ENCODE measurements at places on chromosomes 2 and 18.

DNA sequence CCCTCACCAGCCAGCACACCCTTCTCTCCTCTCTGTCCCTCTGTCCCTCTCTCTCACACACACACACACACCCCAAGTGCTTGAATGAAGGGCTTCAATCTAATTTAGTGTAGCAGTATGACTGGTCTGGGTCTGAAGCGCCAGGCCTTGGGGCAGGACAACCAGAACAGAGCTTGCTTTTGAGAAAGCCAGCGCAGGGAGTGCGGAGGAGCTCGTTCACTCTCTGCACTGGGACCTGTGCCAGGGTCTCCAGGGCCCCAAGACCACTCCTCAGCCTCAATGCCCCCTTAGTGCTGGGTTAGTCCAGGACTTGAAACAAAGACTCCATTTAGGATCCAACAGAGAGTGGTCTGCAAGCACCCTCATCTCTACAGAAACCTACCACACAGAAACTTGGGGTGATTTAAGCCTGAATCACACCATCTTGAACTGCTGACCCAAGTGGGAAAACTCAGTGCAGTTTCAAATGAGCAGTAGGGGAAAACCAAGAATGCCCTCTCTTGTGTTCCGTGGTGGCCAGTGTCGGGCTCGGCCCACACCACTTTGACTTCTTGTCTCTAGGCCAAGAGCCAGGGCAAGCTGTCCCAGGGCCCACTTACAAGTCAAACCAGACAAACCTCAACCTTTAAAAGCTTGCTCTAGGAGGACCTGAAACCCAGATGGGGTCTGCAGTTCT lies 66.6 kb upstream of the WIPF1 start:
- DNase-seq, result no peak

DNA sequence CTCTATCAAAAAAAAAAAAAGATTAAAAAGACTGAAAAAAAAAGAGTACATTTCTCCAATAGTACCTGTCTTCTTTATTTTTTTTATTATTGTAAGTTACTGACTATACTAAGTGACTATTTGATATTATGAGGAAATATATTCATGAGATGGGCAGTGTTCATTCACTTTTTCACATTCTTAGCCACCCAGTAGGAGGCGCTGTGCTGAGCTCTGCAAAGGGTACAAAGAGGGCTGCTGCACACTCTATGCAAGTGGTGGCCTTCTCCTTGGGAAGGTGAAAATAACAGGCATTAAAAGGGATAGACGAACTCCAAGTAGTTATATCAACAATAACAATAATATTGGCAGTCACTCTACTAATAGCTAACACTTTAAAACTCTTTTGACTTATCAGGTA lies 1034.9 kb upstream of the FANCL start:
- DNase-seq, result no peak

DNA sequence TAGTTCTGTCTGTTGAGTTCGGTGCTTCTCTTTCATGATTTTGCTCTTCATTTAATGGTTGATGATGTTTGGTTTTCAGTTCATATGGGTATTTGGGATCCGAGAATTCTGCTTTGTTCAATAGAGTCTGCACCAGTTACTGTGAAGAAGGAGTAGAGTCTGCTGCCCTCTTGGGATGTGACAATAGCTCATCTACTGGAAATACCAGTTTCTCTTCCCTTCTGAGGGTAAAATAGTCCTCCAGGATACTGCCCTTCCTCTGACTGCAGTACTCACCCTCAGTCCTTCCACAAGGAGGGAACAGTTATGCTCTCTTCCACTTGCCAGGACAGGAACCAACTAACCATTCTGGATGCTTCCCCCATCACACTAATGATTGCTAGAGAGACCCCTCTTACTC lies 12.5 kb upstream of the TNFAIP6 start:
- no peak for DNase-seq

- DNase-seq, result no peak
Measured at GRCh38 chr18:8688816-8689215, 16.5 kb upstream of the MTCL1 start.

DNA sequence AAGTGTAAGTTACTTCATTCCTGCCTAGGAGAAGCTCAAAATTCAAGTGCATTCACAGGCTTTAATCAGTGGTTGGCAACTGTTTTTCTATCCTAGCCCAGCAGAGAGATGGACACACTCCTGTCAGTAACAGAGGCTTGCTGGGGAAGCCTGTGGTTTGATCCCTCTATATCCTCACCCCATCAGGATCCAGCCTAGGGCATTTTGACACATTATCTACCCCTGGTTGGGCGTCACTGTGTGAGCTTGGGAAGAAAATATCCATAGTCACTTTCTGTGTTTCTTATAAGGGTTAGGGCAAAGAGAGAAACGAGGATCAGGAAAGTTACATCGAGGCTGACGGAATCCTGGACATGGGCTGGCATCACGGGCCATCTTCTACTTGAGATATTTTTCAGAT lies 10.0 kb downstream of the NT5DC4 start:
- DNase-seq, result no peak

- no peak for DNase-seq
Measured at GRCh38 chr18:3615374-3615985, 165.5 kb downstream of the TGIF1 start.

- DNase-seq, result no peak
Measured at GRCh38 chr2:140892436-140892835, 1238.4 kb downstream of the LRP1B start.

DNA sequence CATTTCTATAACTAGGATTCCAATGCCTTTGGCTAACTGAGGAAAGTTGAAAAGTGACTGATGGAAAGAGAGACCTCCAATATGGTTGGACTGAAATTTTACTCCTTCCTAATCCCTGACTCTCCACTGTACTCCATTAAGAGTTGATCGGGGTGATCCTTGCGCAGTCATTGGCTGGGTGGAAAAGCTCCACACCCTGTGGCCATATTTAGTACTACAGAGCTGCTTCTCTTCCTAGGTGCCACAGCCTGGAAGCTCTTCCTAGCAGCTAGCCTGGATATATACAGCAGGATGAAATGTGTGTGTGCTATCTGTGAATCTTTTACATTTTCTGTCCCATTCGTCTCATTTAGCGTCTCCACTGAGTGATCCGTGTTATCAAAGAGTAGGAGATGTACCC lies 71.2 kb downstream of the MEP1B start:
- DNase-seq, result no peak

DNA sequence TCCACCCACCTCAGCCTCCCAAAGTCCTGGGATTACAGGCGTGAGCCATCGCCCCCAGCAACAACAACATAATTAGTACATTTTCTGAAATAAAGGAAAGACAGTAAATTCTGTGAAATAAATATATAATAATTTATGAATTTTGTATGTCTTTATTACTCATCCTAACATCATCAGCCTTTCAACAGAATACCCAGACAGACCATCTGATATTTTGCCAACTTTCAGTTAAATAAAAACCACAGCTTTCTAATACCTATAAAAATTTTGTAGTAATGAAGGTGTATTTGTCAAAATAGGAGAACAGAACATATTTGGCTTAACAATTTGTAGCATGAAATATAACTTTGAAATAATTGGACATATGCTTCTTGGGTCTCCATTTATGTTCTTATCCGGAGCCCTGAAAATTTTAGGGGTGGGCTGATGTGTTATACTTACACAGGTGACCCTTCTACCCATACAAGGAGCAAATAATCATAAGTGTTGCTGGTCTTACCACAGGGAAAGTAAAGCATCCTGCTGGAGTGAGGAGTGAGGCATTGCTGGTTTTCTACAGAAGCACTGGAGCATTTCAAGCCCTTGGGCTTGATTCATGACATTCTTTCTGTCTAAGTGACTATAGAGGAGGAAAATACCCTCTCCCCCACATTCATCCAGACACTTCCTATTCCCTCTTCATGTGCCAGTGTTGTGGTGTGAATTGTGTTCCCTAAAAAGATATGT lies 99.3 kb downstream of the SPOPL start:
- DNase-seq, result no peak

- DNase-seq, result no peak
Measured at GRCh38 chr2:36492216-36492945, 105.6 kb downstream of the FEZ2 start.

DNA sequence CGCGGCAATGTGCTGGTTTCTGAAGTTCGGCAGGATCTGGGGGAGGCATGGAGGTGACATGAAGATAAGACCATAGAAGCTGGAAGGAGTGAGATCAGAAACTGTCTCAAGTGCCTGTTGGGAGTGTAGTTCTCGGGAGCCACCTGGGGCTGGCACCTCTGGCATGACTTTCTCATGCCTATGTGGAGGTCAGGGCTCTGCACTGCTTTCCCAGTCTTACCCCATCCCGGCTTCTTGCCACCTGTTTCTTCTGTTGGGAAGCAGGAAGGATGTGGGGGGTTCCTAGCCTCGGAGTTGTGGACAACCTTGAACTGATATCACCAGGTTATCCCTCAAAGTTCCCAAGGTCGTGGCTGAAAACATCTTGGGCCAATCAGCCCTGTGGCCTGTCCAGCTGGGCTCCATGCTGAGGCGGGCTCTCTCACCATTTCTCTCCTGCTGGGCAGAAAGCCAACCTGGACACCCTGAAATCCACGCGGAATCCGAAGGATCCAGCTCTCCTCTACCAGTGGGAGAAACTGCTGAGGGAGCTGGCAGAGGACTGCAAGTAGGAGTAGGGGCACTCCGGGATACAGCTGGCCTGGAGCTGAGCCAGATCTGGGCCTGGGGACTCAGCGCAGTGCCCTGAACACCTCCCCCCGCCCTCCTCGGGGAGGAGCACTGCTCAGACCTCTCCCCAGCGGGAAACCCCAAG lies 42.5 kb downstream of the FER1L5 start:
- DNase-seq, result no peak

DNA sequence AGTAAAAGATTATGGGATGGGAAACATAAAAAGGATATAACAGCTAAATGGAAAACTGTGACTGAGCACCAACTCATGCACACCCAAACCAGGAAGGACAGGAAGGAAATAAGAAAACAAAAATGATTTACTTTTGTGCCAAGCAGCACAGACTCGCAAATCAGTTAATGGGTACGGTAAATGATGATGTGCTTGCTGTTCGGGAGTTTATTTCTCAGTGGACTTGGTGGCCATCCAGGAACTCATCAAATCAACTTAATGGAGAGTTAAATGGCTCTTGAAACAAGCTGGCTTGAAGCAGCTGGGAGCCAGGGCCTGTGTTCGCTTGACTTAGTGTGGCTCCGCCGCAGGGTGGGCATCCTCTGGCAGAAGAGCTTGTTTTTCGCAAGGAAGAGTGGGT lies 36.2 kb downstream of the MTCL1 start:
- DNase-seq, result no peak

DNA sequence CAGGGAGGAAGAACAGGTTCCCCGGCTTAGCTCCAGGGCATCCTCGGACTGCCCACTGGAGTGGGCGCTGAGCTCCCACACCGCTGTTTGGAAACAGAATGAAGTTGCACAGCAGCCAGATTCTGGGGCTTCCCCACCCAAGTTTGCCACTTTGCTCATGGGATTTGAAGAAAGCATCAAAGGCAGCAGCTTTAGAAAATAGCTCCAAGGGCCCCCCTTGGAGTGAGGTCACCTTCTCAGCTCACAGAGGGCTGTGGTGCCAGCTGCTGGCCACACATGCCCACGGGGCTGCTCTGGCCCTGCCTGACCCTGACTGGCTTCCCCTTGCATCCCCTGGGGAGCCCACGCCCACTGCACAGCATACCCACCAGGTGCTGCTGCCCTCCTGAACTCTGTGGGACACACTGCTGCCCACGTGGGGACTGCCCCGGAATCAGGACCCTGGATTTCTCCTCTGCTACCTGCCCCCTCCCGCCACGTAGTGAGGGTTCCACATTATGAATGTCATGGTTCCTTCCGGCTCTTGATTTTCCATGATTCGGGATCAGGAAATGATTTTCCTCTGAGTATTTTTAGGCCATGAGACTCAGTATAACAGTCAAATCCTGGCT lies 70.3 kb downstream of the TGOLN2 start:
- no peak for DNase-seq

GRCh38 chr18:78861116-78861515 lies 118.5 kb upstream of the SALL3 start:
- no peak for DNase-seq

DNA sequence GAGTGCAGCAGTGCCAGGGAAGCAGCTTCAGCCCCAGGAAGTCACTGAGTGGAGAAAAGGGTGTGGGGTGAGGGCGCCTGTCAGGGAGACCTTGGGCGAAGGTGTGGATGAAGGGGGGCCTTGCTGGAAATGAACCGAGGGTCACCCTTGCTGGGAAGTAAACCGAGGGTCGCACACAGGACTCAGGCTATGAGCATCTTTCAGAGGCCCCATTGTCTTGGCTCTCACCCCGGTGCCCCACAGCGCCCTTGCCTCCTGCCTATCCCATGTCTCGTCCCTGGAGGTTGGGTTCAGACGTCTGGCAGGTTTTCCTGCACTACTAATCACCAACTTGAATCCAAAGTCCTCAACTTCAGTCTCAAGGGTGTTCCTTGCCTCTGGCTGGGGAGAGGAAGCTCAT lies 122.8 kb upstream of the PXDN start:
- DNase-seq, result no peak

DNA sequence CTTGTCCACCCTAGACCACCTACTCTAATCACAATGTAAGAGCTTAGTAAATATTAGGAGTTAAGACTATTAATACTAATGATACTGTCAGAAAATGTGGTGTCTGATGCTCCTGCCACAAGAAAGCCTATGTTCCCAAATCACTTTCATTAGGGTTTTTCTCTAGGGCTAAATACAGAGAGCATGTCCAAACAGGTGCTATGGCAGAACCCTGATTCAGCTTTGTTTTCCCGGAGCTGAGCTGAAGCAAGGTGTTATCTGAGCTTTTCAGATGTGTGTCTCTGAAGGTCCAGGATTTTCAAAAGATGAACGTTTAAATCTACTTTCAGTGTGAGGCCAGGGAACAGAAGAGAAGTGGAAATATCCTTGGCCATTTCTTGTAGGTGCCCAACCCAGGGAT lies 40.6 kb downstream of the CPO start:
- no peak for DNase-seq

DNA sequence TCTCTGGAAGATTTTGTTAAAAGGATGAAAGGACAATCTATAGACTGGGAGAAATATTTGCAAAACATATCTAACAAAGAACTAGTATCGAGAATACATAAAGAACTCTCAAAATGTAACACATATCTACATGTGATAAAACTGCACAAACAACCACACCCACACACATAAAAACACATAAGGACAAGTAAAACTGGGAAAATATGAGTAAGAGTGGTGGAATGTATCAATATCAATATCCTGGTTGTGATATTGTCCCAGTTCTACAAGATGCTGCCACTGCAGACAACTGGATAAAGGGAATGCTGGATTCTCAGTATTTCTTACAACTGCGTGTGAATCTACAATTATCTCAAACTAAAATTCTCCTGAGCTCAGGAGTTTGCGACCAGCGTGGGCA lies 9.3 kb downstream of the VPS4B start:
- DNase-seq, result no peak

GRCh38 chr2:28412625-28413151 lies 20.0 kb downstream of the FOSL2 start:
- no peak for DNase-seq

GRCh38 chr2:118065921-118066511 lies 22.3 kb upstream of the INSIG2 start:
- DNase-seq, result no peak

- no peak for DNase-seq
Measured at GRCh38 chr18:35026407-35027061, 14.7 kb upstream of the MAPRE2 start.

- no peak for DNase-seq
Measured at GRCh38 chr2:167187978-167188967, 300.0 kb downstream of the XIRP2 start.

GRCh38 chr2:44553456-44553855 lies 191.7 kb downstream of the CAMKMT start:
- DNase-seq, result peak; percentile 44
